Ascending aorta (tissue), 2 donors: ENCODE measurements at places on chromosomes 6 and 20.

- H3K4me1 ChIP-seq = no peaks in the 10 kb centered on the region
- H3K36me3 ChIP-seq = no peaks in the 10 kb centered on the region
- no peak for DNase-seq
- H3K27me3 ChIP-seq = no peaks in the 10 kb centered on the region
- no peak overlapping the region for H3K4me3 ChIP-seq
- no peak overlapping the region for H3K27ac ChIP-seq
These were observed 7.8 kb downstream of the IL22RA2 start for GRCh38 chr6:137165375-137166246.

DNA sequence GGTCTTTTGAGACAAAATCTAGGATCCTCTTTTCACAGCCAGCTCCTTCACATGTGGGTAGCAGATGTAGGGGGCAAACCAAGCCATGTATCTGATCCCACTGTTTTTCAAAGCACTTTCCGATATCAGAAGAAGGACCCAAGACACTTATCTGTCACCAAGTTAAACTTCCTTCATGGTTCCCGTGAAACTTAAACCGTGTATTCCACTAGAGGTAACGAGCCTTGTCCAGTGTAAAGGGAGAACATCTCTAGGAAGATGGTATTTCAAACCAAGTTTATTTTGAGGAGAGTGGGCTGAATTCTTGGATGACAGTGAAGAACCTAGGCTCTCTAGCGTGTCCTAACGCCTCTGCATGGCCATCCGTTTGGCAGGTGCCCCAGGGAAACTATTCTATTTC is 76.3 kb downstream of the BCAS1 start:
- no peak overlapping the region for H3K4me3 ChIP-seq
- H3K27ac ChIP-seq = no peak overlapping the region
- no peak for DNase-seq
- H3K27me3 ChIP-seq = no peaks in the 10 kb centered on the region
- H3K4me1 ChIP-seq = no peaks in the 10 kb centered on the region

DNA sequence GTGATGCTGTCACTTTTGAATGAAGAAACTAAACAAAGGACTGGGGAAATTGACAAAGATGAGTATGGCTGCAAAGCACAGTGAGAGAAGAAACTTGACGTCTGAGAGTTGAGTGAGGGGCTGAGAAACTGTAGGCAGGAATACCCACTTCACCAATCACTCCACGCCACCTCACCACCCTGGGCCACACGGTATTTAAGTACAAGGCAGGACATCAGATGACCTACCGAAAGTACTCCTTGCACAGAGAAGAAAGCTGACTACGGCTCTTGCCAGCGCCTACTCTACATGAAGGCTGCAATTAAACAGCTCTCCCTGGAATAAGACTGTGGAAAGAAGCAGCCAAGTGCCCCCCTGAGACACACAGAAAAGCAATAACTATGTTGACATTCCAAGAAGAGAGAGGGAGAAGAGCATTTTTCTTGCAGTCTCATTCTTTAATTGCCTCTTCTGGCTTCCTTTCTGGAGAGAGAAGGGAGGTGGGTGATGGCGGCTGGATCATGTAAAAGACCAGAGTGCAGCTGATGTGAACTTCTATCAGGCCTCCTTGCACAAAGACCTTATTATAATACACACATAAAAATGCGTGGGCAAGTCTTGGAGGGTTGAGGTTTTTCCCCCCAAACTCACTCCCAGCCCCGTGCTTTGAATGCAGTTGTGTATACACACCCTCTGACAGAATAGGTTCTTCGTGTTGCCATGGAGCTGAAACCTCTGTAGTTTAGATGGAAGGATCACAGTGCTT is 44.6 kb downstream of the HIVEP2 start:
- no peak for DNase-seq
- H3K27ac ChIP-seq = no peak overlapping the region
- H3K4me1 ChIP-seq = peaks cover 7% of the 10 kb centered on the region
- no peaks in the 10 kb centered on the region for H3K36me3 ChIP-seq
- no peak overlapping the region for H3K4me3 ChIP-seq

GRCh38 chr6:148735989-148736388 is 10.8 kb upstream of the UST start:
- peaks cover 3% of the 10 kb centered on the region for H3K4me1 ChIP-seq
- no peaks in the 10 kb centered on the region for H3K36me3 ChIP-seq
- no peak for DNase-seq
- H3K27ac ChIP-seq = no peak overlapping the region
- no peak overlapping the region for H3K4me3 ChIP-seq

DNA sequence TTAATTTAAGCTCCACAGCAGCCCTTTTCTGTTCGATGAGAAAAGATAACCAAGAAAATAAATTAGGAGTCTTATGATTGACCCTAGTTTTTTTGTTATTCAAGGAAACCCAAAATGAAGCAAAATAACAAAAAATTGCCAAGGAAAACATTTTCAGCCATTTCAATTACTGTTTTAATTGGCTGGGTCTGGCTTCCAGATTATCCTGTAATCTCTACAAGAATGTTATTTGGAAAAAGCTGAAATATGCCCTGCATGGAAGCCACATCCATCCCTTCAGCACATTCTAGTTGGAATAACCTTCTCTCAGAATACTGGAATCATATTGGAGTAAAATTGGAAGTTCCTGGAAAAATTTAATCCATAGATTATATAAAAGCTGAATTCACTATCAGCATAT is 191.1 kb upstream of the CCN2 start:
- no peak for DNase-seq
- H3K4me1 ChIP-seq = no peaks in the 10 kb centered on the region
- H3K27me3 ChIP-seq = no peaks in the 10 kb centered on the region
- H3K36me3 ChIP-seq = no peaks in the 10 kb centered on the region
- H3K4me3 ChIP-seq = no peak overlapping the region
